Fibroblast of lung (primary cell): ENCODE measurements at places on chromosomes 5 and 9.

DNA sequence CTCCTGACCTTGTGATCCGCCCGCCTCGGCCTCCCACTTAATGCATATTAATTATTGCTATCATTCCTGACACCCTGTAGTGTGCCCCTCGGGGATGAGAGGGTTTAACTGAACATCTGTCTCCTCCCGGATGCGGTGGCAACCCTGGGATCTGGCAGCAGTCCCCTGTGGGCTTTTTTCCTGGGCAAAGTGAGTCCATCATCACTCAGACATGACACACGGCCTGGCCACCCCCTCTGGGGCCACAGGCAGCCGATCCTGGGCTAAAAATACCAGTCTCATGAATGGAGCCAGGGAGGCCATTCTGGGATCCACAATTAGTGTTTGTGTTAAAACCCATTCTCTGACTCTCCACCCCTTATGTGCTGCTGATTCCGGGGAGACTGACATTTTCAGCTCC is 161.2 kb downstream of the RGS3 start:
- H3K27me3 ChIP-seq, result no peaks in the 10 kb centered on the region
- peaks cover 35% of the 10 kb centered on the region for H3K4me1 ChIP-seq
- no peak overlapping the region for H3K4me3 ChIP-seq
- no peaks in the 10 kb centered on the region for H3K36me3 ChIP-seq

DNA sequence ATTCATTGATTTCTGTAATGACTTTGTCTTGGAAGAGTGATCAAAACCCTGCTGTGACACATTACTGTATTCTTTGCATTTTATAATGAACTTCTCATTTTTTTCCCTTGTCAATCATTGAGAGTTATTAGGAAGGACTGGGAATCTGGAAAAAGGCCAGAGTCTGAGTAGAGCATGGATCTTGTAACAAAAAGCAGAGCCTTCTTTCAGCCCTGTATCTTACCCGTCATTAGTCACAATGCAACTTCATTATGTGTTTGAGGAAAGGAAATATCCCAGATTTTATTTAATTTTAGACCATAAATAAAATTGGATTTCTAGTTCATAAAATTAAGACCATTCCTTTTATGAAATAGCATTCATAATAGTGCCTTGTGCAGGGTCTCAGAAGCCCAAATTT is 131.4 kb downstream of the ARHGEF28 start:
- no peaks in the 10 kb centered on the region for H3K4me1 ChIP-seq
- no peaks in the 10 kb centered on the region for H3K36me3 ChIP-seq
- no peaks in the 10 kb centered on the region for H3K27me3 ChIP-seq
- no peak for DNase-seq

GRCh38 chr9:135746565-135746964 is 44.6 kb downstream of the KCNT1 start:
- H3K36me3 ChIP-seq, result no peaks in the 10 kb centered on the region
- no peaks in the 10 kb centered on the region for H3K4me1 ChIP-seq
- no peak overlapping the region for H3K27ac ChIP-seq
- no peak for DNase-seq
- no peaks in the 10 kb centered on the region for H3K27me3 ChIP-seq
- H3K4me3 ChIP-seq, result no peak overlapping the region

- H3K27ac ChIP-seq, result peak overlapping the region; percentile 32
- no peaks in the 10 kb centered on the region for H3K36me3 ChIP-seq
- no peak overlapping the region for H3K4me3 ChIP-seq
- no peaks in the 10 kb centered on the region for H3K27me3 ChIP-seq
- DNase-seq, result peak; percentile 27
Measured at GRCh38 chr9:134375011-134375390, 48.7 kb downstream of the RXRA start.

DNA sequence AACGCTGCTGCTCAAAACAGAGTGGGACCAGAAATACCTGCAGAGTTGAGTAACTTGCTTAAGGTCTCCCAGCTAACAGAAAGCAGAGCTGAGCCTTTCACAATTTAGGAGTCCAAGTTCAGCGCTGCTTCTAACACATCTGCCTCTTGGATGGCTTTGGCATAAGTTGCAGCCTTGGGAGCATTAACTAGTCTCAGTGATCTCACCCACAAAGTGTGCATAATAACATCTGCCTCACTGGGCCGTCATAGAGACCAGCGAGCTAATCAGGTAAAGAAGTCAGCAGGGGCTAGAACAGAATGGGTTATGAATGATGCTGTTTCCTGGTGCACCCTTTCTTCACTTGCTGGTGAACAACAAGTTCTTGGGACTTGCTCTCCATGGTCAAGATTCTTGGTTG is 36.5 kb downstream of the WWC1 start:
- H3K27me3 ChIP-seq, result no peaks in the 10 kb centered on the region
- H3K4me1 ChIP-seq, result no peaks in the 10 kb centered on the region
- no peaks in the 10 kb centered on the region for H3K36me3 ChIP-seq
- no peak overlapping the region for H3K27ac ChIP-seq

DNA sequence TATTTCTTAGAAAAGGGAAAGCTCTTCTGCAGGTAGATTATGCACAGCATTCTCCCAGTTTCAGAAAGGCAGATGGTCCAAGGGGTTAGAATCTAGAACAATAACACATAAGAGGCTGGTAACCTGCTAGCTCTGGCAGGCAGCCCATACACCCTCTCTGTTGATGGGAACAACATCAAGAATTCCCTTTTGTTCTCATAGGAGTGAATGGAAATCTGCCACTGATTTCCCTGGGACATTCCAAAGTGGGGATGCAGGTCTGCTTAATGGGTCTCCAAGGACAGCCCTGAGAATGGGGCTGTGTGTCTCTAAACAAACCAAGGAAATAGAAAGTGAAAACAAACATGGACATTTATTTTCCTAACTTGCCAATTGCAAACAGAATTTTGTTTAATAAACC is 456.8 kb downstream of the EBF1 start:
- H3K27me3 ChIP-seq, result no peaks in the 10 kb centered on the region
- H3K4me3 ChIP-seq, result no peak overlapping the region
- H3K27ac ChIP-seq, result no peak overlapping the region
- H3K36me3 ChIP-seq, result no peaks in the 10 kb centered on the region

GRCh38 chr9:116656501-116656971 is 30.6 kb upstream of the TRIM32 start:
- no peak for DNase-seq
- no peaks in the 10 kb centered on the region for H3K36me3 ChIP-seq
- no peaks in the 10 kb centered on the region for H3K4me1 ChIP-seq
- H3K27ac ChIP-seq, result no peak overlapping the region

DNA sequence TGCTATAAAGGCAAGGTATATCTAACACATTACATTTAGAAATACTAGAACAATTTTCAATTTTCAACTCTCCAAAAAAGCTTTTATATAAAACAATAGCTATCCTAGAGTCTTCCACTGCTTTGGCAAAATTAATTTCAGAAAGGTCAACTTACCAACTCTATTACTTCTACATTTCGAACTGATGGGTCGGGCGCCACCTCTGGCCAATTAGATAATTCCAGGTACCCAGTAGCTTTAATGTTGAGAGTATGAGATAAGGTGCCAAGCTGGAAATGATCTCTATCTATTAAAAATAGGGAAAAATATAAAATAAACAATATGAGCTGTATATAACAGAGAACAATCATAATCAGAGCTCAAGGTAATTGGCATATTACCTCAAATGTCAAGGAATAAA is 166.6 kb downstream of the AP3B1 start:
- H3K27ac ChIP-seq, result no peak overlapping the region
- H3K4me3 ChIP-seq, result no peak overlapping the region
- H3K4me1 ChIP-seq, result no peaks in the 10 kb centered on the region
- no peaks in the 10 kb centered on the region for H3K27me3 ChIP-seq

DNA sequence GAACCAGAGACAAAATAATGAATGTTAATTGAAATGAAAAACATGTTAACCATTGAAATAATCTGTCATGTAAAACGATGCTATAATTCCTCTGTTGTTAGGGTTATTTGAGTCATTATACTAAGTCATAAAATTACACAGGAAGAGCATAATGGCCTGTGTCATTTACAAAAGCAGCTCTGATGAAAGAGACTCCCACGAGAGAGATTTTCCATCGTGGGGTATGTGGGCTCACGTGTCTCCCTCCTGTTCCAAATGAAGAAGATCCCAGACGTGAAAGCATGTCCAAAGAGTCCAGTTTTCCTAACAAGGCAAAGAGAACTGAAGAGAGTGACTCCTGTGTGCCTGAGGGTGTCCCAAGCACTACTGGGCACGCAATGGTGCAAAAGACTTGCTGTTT is 379.8 kb downstream of the SPOCK1 start:
- no peak overlapping the region for H3K4me3 ChIP-seq
- no peaks in the 10 kb centered on the region for H3K36me3 ChIP-seq
- no peak overlapping the region for H3K27ac ChIP-seq
- no peak for DNase-seq

DNA sequence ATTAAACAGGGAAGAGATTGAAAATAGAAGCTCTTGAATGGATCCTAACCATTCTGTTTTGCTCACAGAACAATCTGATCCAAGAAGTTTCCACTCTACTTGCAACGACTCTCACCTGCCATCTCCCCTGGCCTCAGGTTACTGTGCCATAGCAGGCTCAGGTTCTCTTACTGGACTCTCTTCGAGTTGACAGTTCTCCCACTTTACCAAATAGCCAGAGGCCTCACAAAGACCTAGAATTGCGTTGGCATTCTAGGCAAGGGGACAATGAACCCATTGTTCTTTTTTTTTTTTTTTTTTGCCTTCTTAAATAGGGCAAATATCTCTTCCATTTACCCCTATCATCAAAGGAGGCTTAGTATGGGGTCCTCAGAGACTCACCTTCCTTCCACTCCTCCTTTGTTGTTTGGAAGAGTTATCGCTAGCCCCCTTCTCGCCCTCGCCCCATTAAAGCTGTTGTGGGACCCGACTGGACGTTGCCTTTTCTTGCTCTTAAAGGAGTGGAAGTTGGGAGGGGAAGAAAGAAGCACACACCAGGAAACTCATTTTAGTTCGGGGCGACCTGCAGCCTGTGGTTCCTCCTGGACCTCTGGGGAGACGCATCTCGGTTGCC is 688 bp upstream of the PLPPR1 start:
- no peaks in the 10 kb centered on the region for H3K27me3 ChIP-seq
- H3K27ac ChIP-seq, result no peak overlapping the region
- no peak overlapping the region for H3K4me3 ChIP-seq
- H3K4me1 ChIP-seq, result no peaks in the 10 kb centered on the region
- no peak for DNase-seq

GRCh38 chr5:57566914-57567313 is 84.3 kb upstream of the ACTBL2 start:
- H3K27me3 ChIP-seq, result no peaks in the 10 kb centered on the region
- no peak overlapping the region for H3K27ac ChIP-seq
- no peaks in the 10 kb centered on the region for H3K4me1 ChIP-seq
- H3K36me3 ChIP-seq, result no peaks in the 10 kb centered on the region
- peak; percentile 77 for DNase-seq
- H3K4me3 ChIP-seq, result no peak overlapping the region

GRCh38 chr5:61965490-61965889 is 340.5 kb upstream of the KIF2A start:
- H3K4me3 ChIP-seq, result no peak overlapping the region
- no peak overlapping the region for H3K27ac ChIP-seq
- no peaks in the 10 kb centered on the region for H3K27me3 ChIP-seq
- peaks cover 3% of the 10 kb centered on the region for H3K4me1 ChIP-seq
- peak; percentile 37 for DNase-seq

- no peak overlapping the region for H3K4me3 ChIP-seq
- no peak overlapping the region for H3K27ac ChIP-seq
- H3K36me3 ChIP-seq, result no peaks in the 10 kb centered on the region
- no peaks in the 10 kb centered on the region for H3K4me1 ChIP-seq
- no peaks in the 10 kb centered on the region for H3K27me3 ChIP-seq
Measured at GRCh38 chr5:84764227-84764626, 379.5 kb upstream of the EDIL3 start.

DNA sequence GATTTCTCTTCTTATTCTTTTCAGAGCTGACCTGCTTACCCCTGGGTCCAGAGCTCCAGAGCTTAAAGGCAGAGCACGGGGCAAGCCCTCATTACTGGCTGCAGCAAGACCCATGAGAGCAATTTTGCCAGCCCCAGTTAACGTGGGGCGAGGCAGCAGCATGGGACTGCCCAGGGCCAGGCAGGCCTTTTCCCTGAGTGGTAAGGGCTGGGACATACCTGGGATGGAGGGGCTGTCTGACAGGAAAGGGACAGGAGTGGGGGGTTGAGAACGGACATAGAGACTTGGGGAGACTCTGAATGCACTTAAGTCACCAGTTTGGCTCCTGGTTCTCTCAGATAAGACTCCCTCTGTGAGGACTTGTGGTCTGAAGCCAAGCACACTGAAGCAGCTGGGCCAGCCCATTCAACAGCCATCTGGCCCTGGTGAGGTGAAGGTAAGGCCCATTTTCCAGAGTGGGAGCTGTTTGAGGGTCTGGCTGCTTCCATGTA is 26.2 kb downstream of the HMGXB3 start:
- H3K4me1 ChIP-seq, result peaks cover 4% of the 10 kb centered on the region
- peaks cover 16% of the 10 kb centered on the region for H3K36me3 ChIP-seq
- no peak overlapping the region for H3K27ac ChIP-seq
- no peak for DNase-seq

GRCh38 chr9:27496135-27496504 is 28.0 kb upstream of the IFNK start:
- H3K36me3 ChIP-seq, result no peaks in the 10 kb centered on the region
- DNase-seq, result no peak
- H3K4me3 ChIP-seq, result no peak overlapping the region
- no peak overlapping the region for H3K27ac ChIP-seq
- H3K27me3 ChIP-seq, result no peaks in the 10 kb centered on the region

DNA sequence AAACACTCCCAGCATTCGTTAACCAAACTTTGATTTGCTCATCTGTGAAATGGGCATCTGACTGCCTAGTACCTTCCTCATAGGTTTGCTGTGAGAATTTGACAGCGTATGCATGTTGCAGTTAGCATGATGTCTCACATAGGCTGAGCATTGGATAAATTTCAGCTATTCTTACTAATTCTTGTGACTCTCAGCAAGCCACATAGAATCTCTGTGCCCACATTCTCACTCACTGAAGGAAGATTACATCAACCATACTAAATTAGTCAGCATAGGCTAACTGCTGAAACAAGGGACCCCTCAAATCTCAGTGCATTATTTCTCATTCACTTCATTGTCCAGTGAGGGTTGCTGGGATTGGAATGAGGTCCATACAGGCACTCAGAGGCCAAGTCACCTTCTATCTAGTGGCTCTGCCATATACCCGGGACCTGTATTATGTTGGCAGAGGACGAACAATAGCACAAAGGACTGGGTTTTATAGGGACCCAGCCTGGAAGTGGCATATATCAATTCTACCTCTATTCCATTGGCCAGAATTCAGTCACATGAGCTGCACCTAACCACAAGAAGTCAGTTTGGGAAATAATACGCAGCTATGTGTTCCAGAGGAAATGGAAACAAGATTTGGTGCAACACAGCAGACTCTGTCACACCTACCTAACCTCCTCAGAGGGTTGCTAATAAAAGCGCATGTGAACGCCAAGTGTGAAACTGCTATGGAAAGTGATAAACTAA is 4.2 kb upstream of the PTGER4 start:
- H3K36me3 ChIP-seq, result no peaks in the 10 kb centered on the region
- no peak overlapping the region for H3K4me3 ChIP-seq
- H3K27me3 ChIP-seq, result no peaks in the 10 kb centered on the region
- no peak overlapping the region for H3K27ac ChIP-seq
